Activated naive CD8-positive, alpha-beta T cell treated with anti-CD3 and anti-CD28 coated beads, Interleukin-2, amount 10 ng/mL, durations not matched to agents 7 days and 5 days (primary cell): ENCODE measurements at places on chromosomes 5 and 9.

GRCh38 chr9:133037775-133038515, 7.1 kb downstream of the GTF3C5 start:
- DNase-seq: no peak

- no peak for DNase-seq
These were observed 609.7 kb upstream of the DAB2 start for GRCh38 chr5:40034441-40034840.

DNA sequence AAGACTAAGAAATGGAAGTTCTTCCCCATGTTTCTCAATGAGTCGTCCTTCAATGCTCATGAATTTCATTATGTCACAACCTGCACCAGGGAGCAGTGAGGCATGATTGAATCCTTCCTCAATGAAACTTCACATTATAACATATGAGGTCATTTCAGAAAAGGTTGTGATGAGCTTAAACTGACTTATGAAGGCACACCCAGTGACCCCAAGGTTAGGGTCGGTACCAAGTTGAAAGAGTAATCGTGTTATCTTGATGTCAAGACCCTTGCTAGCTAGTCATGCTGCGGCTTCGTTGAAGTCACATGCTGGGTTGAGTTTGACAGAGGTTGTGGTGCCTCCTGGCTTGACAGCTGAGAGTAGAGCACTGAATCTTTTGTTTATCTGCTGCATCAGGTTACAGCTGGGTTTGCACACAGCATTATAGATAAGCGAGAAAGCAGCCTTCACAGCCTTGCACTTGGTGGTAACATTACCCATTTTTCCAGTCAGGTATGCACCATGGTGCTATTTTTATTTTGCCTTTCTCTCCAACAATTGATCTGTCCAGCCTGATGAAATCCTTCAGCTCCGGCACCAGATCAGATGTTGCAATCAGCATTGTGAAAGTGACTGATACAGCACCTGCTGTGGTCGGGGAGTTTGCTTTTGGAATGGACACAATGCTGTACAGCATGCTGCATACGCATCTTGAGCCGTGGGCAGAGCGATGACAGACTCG, 133.2 kb downstream of the ERCC6L2 start:
- DNase-seq: no peak

DNA sequence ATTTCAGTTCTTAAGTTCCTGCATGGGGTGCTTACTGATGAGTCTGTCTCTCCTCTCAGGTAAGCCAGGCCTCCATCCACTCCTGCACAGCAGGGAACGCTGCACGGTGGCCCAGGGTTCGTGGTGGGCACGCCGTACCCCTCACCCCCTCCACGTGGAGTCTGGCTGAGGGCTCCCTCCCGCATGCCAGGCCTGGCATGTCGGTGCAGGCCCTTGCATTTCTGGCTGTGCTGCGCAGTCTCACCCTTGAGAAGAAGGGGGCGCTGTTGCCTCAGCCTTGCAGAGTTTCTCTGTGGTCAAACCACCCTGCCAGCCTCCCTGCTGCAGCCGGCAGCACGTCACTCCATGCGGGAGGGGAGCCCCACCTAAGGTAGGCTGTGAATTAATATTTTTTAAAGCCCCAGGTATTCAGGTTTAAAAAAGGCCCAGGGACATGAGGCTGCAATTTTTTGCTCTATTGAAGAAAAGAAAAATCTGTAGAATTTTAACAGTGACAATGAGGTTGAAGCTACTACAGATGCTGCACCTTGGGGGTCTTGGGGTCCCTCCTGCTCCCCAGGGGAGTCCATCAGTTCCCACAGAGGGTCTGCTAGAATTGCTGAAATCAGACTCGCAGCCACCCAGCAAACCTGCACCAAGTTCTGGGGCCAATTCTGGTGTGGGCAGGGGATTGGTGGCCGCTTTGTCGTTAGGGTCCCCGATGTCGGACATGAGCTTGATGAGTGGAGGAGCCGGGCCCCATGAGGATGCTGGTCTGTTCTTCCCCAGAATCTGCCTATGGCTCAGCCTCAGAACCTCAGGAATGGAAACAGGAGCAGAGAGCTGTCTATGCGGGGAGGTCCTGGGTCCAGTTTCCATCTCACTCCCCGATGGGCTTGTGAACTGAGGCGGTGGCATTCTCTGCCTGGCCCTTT, 52.6 kb downstream of the TENT4A start:
- peak; percentile 82 for DNase-seq

DNA sequence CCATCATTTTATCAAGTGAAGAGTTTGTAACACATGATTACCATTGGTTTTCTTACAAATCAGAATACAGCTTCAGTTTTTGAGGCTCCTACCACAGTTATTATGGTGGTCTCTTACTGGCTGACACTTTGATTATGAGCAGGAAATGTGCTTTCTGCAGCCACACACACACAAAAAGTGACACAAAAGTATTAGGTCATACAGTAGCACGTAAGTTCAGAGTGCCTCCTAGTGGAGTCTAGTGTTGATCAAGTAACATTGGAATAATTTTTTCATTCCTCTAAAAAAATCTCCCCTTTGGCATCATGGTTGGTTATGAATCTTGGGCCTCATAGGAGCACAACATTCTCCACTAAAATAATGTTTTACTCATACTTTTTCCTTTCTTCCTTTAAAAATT, 37.6 kb downstream of the PAM start:
- DNase-seq: no peak

DNA sequence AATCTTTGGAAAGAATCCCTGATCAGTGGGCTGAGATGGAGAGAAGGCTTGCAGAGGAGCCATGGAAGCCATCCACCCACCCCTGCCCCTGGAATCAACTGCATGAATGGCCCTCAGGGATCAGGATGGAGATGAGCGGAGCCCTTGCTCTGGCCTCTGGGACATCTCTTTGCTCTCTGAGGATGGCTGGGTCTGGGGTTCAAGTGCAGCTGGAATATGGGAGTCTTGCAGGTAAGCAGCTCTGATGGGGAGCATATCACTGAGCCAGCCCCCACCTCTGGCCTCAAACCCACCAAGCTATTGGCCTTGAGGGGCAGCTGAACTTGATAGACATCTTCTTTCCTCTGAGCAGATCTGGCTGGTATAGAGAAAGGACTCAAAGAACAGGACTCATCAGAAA, 76.1 kb downstream of the C5orf15 start:
- no peak for DNase-seq

DNA sequence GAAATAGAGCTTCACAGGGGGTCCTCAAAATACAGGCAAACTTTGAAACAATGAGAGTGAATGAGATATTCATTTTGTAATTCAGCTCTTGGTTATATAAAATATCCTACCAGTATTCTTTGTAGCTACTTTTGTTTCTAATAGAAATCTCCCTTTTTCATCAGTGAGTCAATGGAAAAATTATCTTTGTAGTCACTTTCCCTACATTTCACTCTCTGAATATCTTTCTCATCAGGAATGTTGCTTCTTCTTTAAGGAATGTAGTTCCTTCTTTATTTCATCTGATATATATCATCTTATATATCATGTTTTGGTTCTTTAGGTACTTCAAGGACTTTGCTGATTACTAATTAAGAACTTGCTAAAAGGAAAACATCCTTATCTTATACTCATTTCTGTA, 280.3 kb upstream of the NUDT12 start:
- DNase-seq: no peak
